ENCODE measurements at places on chromosomes 13 and 19.

GRCh38 chr13:46372071-46372470 lies 15.0 kb downstream of the RUBCNL start:
- no peak for DNase-seq

GRCh38 chr13:74074723-74075122 lies 59.5 kb downstream of the KLF12 start:
- no peak for DNase-seq

DNA sequence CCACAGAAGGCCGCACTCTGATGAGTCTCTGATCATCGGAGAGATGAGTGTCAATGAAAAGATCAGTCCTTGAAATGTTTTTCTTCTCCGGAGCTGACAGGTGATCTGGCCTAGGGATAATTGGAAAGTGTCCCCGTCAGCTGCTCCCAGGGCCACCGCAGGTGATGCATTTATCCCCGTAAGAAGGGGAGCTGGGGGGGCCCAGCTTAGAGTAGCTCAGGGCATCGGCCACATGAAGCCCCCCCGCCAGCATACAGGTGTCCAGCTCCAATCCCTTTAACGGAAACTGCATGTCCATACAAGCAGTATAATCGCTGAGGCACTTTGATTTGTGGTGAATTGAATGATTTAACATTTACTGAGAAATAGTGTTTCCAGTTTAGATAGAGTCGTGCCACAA lies 27.7 kb downstream of the ATP4B start:
- no peak for DNase-seq

GRCh38 chr19:35224681-35225571 lies 3.6 kb downstream of the FAM187B start:
- DNase-seq: no peak

DNA sequence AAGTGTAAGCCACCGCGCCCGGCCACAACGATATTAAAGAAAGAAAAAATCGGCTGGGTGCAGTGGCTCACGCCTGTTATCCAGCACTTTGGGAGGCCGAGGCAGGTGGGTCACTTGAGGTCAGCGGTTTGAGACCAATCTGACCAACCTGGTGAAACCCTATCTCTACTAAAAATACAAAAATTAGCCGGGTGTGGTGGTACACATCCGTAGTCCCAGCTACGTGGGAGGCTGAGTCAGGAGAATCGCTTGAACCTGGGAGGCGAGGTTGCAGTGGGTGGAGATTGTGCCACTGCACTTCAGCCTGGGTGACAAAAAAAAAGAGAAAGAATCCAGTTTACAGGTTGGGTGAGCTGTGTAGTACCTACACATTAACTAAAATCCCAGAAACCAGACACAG lies 99.9 kb upstream of the CACNA1A start:
- no peak for DNase-seq

DNA sequence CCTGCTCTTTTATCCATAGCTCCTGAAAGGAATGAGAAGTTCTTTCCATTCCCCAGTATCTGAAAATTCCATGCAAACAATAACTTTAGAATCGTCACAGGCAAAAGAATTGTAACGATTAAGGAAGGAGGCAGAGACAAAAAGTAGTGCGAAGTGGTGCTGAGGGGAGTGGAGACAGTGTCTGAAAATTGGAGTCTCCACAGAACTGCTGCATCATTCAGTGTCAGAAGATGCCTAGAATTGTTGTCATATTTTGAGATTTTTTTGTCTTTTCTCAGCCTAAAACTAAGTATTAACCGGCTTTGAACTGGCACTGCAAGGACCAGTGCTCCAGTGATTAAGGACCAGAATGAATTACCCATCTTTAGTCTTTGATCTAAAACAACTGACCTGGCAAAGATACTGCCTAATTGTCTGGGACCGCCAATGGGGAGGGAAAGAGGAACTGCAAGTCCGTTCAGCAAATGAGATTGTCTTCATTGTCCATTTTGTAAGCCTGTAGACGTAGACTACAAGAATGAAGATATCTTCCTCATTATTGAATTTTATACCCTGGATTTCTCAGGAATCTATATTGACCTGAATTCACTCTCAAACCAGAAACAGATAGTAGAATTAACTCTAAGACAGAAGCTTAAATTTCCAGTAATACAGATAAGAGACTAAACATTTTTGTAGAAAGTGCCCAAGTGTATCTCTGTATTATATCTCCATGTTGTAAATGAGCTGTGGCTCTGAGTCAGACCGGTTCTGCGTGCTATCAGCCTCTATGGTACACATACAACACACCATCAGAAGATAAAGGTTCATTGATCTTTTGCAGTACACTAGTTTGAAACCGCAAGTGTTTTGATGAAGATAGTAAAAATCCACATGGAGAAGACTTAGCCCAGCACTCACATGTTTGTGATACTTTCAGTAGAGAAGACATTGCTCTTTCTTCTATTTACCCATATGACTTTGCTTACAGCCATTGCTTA lies 293.2 kb downstream of the EFNB2 start:
- DNase-seq: no peak

DNA sequence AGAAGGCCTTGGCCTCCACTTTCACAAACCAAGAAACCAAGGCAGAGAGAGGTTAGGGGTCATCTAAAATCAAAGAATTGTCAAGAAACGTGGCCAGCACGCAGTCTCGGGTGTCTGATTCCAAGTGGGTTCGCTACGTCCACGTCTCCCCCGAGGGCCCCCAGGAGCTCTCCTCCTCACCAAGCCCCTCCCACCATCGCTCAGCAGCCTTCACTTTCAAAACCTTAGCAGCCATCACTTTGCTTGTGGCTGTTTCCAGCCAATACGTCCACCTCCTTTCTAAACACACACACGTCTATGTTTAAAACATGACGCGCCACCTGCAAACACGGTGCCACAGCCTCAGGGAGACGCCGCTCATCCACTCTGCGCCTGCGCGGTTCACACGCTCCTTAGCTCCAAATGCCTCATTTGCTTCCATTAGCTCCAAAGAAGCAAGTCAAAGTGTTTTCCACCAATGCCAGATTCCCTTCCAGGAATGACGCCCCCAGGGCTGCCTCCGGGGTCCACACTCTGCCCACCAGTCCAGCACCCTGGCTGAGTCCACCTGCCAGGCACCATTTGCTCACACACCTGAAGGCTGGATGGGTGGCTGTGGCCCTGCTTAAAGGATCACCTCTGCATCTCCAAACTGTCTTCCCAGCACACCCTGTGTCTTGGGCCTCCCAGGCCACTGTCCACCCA lies 5.5 kb downstream of the RASA3 start:
- no peak for DNase-seq

DNA sequence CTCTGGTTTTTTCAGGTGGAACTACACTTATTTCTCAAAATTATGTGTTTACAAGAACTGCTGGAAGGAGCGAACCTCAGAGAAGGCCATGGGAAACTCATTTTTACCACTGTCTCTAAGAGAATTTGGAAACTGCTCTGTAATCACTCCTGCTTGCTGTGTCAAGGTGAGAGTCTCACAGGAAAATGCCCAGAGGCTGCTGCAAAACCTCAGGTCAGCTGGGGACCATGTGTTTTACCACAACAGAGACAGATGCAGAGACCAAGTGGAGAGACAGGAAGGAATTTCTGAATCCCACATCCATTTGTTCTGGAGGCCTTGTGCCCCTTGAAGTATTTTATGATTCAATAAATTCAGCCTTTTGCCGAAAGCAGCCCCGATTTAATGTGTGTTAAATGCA lies 743.8 kb upstream of the SLC10A2 start:
- DNase-seq: no peak

- DNase-seq: no peak
Measured at GRCh38 chr13:39023316-39023715, 14.6 kb downstream of the PROSER1 start.

DNA sequence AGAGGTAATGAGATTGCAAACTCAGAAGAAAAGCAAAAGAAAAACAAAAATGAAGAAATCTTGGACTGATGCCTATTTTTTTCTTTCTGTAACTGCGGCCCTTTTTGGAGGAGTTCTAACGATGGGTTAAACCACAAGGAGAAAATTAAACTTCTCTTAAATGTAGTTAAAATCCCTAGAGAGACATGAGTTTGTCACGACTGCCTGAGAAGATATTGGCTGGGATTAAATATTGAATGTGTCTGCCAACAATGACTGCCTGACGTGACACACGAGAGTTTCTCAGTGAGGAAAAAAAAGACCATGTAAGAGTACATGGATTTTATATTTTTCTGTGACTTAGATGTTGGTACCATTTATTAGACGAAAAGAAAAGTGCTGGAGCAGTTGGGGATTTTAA lies 1013.4 kb downstream of the PCDH9 start:
- no peak for DNase-seq

DNA sequence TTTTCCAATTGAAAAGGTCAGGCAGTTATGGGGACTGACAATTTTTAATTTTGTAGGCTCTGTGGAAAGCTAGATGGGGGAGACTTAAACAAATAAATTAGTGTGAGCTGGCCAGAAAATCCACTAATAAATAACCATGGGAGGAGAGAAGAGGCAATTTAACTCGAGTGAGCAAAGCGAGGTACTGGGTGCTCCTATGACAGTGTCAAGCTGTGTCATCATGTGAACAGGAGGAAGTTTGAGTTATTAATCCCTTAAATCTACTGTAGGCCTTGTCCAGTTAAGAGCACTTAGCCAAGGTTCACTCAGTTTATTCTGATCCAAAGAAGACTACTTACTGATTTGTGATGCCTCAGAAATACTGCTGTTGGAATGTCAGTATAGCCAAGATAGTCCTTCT lies 122.8 kb downstream of the OXGR1 start:
- DNase-seq: no peak

DNA sequence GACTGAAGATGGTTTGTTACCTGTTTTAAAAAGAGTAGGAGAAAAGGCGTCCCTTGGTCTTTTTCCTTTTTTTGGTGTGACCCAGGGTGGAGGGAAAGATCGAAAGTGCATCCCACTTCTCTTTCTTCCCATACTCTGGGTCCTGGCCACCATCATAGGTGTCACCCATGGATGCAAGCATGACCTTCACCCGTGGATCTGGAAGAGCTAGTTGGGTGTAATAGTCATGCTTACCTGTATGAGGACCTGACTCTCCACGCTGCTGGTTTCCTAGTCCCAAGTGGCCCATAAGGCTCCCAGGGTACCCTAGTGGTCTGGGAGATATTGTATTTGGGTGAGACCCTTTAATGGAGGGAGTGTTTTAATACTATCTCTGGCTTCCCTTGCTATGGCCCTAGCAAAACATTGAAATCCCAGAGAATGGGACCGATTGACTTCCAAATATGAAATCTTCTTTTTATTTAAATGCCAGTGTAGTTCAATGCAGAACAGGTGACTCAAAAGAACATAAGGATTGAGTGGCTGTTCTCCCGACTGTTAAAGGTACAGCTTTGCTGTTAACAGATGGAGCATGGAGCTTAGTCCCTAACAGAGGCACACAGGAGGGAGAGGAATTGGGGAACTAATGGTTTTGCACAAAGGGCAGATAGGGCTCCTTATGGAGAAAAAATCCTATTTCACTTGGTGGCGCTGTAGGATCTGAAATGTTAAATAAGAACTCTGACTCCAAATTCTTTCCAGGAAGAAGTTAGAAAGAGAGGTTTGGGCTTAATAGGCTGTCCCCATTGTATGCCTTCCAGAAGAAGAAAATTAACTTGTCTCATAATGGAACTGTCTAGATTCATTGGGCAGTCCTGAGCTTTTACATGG lies 7.0 kb upstream of the ZNF550 start:
- no peak for DNase-seq

GRCh38 chr13:104645786-104646185 lies 1579.6 kb upstream of the SLC10A2 start:
- DNase-seq: no peak

- no peak for DNase-seq
Measured at GRCh38 chr19:17766543-17767131, 15.4 kb downstream of the FCHO1 start.

DNA sequence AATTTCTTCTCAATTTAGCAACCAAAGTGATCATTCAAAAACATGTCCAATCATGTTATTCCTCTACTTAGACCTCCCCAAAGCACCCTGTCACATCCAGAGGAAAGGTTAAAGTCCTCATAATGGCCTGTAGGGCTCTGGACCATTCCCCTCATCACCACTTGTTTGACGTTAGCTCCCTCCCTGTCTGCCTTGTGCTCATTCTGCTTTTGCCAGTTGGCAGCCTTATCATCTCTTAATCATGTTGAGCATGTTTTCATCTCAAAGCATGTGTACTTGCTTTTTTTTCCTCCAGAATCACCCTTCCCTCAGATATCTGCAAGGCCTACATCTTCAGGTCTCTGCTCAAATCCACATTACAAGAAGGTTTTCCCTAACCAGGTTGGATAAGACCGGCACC lies 25.9 kb downstream of the UBAC2 start:
- DNase-seq: no peak

DNA sequence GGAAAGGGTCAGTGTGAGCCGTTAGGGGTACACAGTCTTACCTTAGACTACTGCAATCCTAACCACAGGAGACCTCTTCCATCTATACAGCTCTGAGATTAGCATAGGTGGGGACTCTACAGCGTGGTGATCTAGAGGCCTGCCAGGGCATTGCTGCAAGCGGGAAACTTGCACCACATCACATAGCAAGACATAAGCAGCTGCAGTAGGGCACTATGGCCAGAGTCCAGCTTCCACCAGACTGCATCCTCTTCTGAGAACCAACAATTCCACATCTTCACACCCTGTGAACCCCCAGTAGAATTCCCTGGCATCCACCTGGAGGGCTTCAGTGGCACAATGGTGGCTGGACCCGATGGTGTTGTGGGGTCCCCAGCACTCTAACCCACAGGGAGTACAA lies 1564.3 kb upstream of the PRR20A start:
- no peak for DNase-seq

DNA sequence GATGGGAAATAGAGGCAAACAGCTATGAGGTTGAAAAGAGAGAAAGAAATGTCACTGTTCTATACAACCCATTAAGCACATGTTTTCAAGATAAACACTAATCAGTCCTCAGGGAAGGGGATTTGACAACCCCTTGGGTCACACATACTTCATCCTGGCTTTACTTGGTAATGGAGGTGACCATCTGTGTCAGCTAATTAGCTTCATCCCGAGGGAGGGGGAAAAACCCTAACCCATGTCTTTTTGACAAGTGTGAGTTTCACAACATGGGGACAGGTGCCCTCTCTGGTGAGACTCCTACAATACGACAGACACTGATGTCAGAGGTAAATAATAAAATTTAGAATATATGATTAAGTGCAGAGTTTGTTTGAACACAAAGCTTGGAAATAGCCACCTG lies 43.1 kb downstream of the ZNF611 start:
- no peak for DNase-seq

- no peak for DNase-seq
Measured at GRCh38 chr19:13016245-13016627, 21.0 kb downstream of the NFIX start.

GRCh38 chr19:23788411-23788810 lies 29.7 kb upstream of the ZNF681 start:
- no peak for DNase-seq

GRCh38 chr13:23752111-23753001 lies 136.8 kb downstream of the MIPEP start:
- no peak for DNase-seq

GRCh38 chr19:19500975-19501644 lies 14.2 kb downstream of the TSSK6 start:
- no peak for DNase-seq

Data from stimulated activated CD8-positive, alpha-beta memory T cell treated with anti-CD3 and anti-CD28 coated beads, Interleukin-7, amount 100 ng/mL, for 24 hours (primary cell).